ENCODE measurements at places on chromosomes 5 and 9.

- no peak for DNase-seq
- no peaks in the 10 kb centered on the region for H3K4me1 ChIP-seq
- H3K36me3 ChIP-seq, result peaks cover 39% of the 10 kb centered on the region
Measured at GRCh38 chr5:43674536-43674935, 71.6 kb downstream of the NNT start.

- H3K4me3 ChIP-seq, result no peak overlapping the region
- peaks cover 9% of the 10 kb centered on the region for H3K36me3 ChIP-seq
- no peak for DNase-seq
- H3K27me3 ChIP-seq, result no peaks in the 10 kb centered on the region
- H3K4me1 ChIP-seq, result peaks cover 4% of the 10 kb centered on the region
Measured at GRCh38 chr5:152978141-152978835, 512.2 kb upstream of the GRIA1 start.

DNA sequence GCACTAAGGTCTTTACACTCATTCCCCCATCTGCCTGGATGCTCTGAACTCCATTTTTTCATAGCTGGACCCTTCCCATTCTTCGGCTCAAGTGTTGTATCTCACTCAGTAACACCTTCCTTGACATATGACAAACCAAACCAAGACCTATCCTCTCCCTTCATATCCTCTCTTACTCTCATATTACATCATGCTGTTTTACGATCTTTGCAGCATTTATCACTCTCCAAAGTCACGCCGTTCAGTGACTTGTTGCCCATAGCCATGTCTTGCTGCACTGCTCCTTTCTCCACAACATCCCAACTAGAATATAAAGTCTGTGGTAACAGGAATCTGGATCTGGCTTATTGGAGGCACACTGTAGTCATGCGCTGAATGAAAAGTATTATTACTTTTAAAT lies 923.6 kb upstream of the DMAC1 start:
- DNase-seq, result no peak
- peaks cover 48% of the 10 kb centered on the region for H3K4me1 ChIP-seq
- no peak overlapping the region for H3K4me3 ChIP-seq
- H3K27ac ChIP-seq, result peak overlapping the region; percentile 3
- peaks cover 17% of the 10 kb centered on the region for H3K36me3 ChIP-seq

GRCh38 chr5:161096581-161096980 lies 244.6 kb upstream of the ATP10B start:
- DNase-seq, result no peak
- H3K27ac ChIP-seq, result no peak overlapping the region
- no peak overlapping the region for H3K4me3 ChIP-seq
- peaks cover 4% of the 10 kb centered on the region for H3K27me3 ChIP-seq

DNA sequence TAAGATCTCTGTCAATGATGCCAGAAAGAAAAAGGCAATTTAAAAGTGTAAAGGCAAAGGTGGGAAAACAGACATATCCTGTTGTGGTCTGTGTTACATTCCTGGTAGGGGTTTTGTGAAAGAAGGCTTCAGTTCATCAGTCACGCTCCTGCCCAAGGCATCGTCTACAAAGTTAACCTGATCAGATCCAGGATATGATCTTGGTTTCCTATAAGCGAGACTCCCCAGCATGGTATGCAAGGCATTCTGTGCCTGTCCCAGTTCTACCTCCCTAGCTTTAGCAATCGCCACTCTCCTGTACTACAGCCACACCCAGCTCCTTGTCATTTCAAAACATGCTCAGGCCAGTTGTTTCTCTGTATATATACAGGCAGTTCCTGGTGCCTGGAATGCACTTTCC lies 58.0 kb upstream of the PTPN3 start:
- H3K4me3 ChIP-seq, result no peak overlapping the region
- peak overlapping the region; percentile 28 for H3K27ac ChIP-seq
- DNase-seq, result no peak
- peaks cover 11% of the 10 kb centered on the region for H3K27me3 ChIP-seq

GRCh38 chr5:107011605-107012004 lies 659.1 kb downstream of the EFNA5 start:
- no peaks in the 10 kb centered on the region for H3K4me1 ChIP-seq
- no peak overlapping the region for H3K27ac ChIP-seq
- H3K27me3 ChIP-seq, result no peaks in the 10 kb centered on the region
- no peak for DNase-seq
- no peak overlapping the region for H3K4me3 ChIP-seq

GRCh38 chr5:82822634-82822927 lies 254.6 kb downstream of the TMEM167A start:
- peaks cover 3% of the 10 kb centered on the region for H3K27me3 ChIP-seq
- no peak for DNase-seq
- H3K27ac ChIP-seq, result peak overlapping the region; percentile 77
- peaks cover 6% of the 10 kb centered on the region for H3K36me3 ChIP-seq

- H3K27ac ChIP-seq, result no peak overlapping the region
- peaks cover 6% of the 10 kb centered on the region for H3K27me3 ChIP-seq
- no peaks in the 10 kb centered on the region for H3K36me3 ChIP-seq
- no peak for DNase-seq
- peaks cover 6% of the 10 kb centered on the region for H3K4me1 ChIP-seq
- H3K4me3 ChIP-seq, result no peak overlapping the region
Measured at GRCh38 chr9:21688108-21689102, 114.0 kb upstream of the MTAP start.

GRCh38 chr9:95482621-95483020 lies 34.1 kb downstream of the PTCH1 start:
- H3K27ac ChIP-seq, result peak overlapping the region; percentile 31
- H3K27me3 ChIP-seq, result no peaks in the 10 kb centered on the region
- DNase-seq, result no peak
- H3K4me1 ChIP-seq, result peaks cover 89% of the 10 kb centered on the region
- H3K4me3 ChIP-seq, result no peak overlapping the region

GRCh38 chr9:8604201-8604600 lies 804.6 kb upstream of the DMAC1 start:
- H3K4me3 ChIP-seq, result no peak overlapping the region
- H3K27me3 ChIP-seq, result no peaks in the 10 kb centered on the region
- no peak overlapping the region for H3K27ac ChIP-seq
- no peak for DNase-seq

DNA sequence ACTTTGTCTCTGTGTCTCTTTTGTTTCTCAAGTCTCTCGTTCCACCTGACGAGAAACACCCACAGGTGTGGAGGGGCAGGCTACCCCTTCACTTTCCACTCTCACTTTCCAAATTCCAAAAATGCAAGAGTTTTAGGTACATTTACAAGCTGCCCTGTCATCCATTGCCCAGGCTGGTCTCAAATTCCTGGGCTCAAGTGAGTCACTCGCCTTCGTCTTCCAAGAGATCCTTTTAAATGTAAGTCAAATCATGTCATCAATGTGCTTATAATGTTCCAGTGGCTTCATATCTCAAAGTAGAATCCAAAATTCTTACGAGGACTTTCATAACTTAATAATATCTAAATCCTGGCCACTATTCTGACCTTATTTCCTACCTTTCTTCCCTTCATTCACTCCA lies 20.4 kb upstream of the UGCG start:
- H3K27ac ChIP-seq, result no peak overlapping the region
- H3K36me3 ChIP-seq, result no peaks in the 10 kb centered on the region
- H3K4me3 ChIP-seq, result no peak overlapping the region
- H3K4me1 ChIP-seq, result peaks cover 21% of the 10 kb centered on the region
- DNase-seq, result no peak

- peaks cover 59% of the 10 kb centered on the region for H3K4me1 ChIP-seq
- no peak overlapping the region for H3K4me3 ChIP-seq
- no peak for DNase-seq
Measured at GRCh38 chr5:139134906-139135305, 63.3 kb downstream of the SIL1 start.

DNA sequence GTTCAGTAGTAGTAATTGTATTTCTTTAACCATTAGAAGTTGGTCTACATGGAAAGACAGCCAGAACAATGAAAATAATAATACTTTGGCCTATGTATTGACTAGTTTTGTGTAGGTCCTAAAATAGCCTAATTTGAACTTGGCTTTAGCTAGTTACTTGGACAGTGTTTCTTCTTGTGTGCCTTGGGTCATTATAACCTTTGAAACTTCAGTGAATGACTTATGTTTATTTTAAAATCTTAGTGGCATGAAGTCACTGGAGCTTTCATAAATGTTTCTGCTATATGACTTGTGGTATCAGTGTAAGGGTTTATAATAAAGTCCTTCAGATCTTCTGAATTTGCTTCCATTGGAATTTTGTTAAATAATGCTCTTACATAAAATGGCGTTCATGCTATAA lies 2.6 kb upstream of the FAM120AOS start:
- peaks cover 17% of the 10 kb centered on the region for H3K36me3 ChIP-seq
- H3K27me3 ChIP-seq, result no peaks in the 10 kb centered on the region
